Dermis microvascular lymphatic vessel endothelial cell (primary cell): ENCODE measurements at places on chromosomes 3 and 15. TPM values are rescaled to one million over a fixed set of nuclear protein-coding genes. Genes with fewer than 3 reads are reported as not detected.

RPLP1 gene
- total RNA-seq = 53.8 and 60.2 TPM in 2 replicates

PLA2G4E gene
- total RNA-seq = not detected in 2 replicates

ATP13A4 gene
- total RNA-seq = 0.13 TPM in 1 of 2 replicates, not detected in the other

XYLB gene
- total RNA-seq = 1.4 and 1.7 TPM in 2 replicates

RPL39L gene
- 17.7 and 24.9 TPM in 2 replicates for total RNA-seq

ITGB5 gene
- 51.0 and 70.0 TPM in 2 replicates for total RNA-seq

CA12 gene
- 0.13 and 0.38 TPM in 2 replicates for total RNA-seq

KCNMB3 gene
- 2.1 and 2.7 TPM in 2 replicates for total RNA-seq

INSYN1 gene
- 0.13 and 0.51 TPM in 2 replicates for total RNA-seq

AADAC gene
- under 0.01 and 0.13 TPM in 2 replicates for total RNA-seq

TMEM45A gene
- total RNA-seq = 10.7 and 21.6 TPM in 2 replicates

RAB6B gene
- total RNA-seq = 0.39 and 1.6 TPM in 2 replicates

ZNF148 gene
- 17.6 and 22.1 TPM in 2 replicates for total RNA-seq

SGO1 gene
- 1.8 and 3.7 TPM in 2 replicates for total RNA-seq

IFT80 gene
- total RNA-seq = 16.7 and 17.6 TPM in 2 replicates

KIF7 gene
- 0.64 and 1.0 TPM in 2 replicates for total RNA-seq

TNFAIP8L3 gene
- total RNA-seq = 91.5 and 154 TPM in 2 replicates

TUSC7 gene
- total RNA-seq = not detected in 2 replicates

ALPK3 gene
- total RNA-seq = 19.5 and 52.6 TPM in 2 replicates

ACAP2 gene
- total RNA-seq = 35.0 and 36.2 TPM in 2 replicates

FAM81A gene
- under 0.01 and 0.13 TPM in 2 replicates for total RNA-seq

ADGRG7 gene
- not detected in 2 replicates for total RNA-seq

MST1R gene
- total RNA-seq = 0.13 TPM in 2 replicates

MUC20 gene
- total RNA-seq = under 0.01 TPM in 1 of 2 replicates, not detected in the other

AADACL2 gene
- not detected in 2 replicates for total RNA-seq

ACP3 gene
- not detected in 2 replicates for total RNA-seq

PLS1 gene
- total RNA-seq = 0.38 and 1.2 TPM in 2 replicates

IQCF5 gene
- total RNA-seq = not detected in 2 replicates

SLCO2A1 gene
- total RNA-seq = 1.2 and 8.0 TPM in 2 replicates

PLSCR4 gene
- 569 and 1,330 TPM in 2 replicates for total RNA-seq

THRB gene
- under 0.01 and 0.13 TPM in 2 replicates for total RNA-seq

C3orf33 gene
- total RNA-seq = 1.0 and 1.4 TPM in 2 replicates

EPHB3 gene
- total RNA-seq = 0.13 and 0.25 TPM in 2 replicates

GNAT1 gene
- total RNA-seq = under 0.01 TPM in 1 of 2 replicates, not detected in the other

TEX9 gene
- total RNA-seq = 0.25 and 0.26 TPM in 2 replicates

GTF2E1 gene
- total RNA-seq = 23.4 and 24.6 TPM in 2 replicates

PYGO1 gene
- 0.13 TPM in 2 replicates for total RNA-seq

GP5 gene
- 0.13 TPM in 2 replicates for total RNA-seq

STOML1 gene
- 8.6 and 13.7 TPM in 2 replicates for total RNA-seq

FRMD4B gene
- 67.8 and 122 TPM in 2 replicates for total RNA-seq

CLDN1 gene
- 0.13 and 0.63 TPM in 2 replicates for total RNA-seq

PAQR9 gene
- total RNA-seq = not detected in 2 replicates

ABI3BP gene
- 6.4 and 16.2 TPM in 2 replicates for total RNA-seq

GHSR gene
- total RNA-seq = not detected in 2 replicates
